ENCODE measurements at places on chromosomes 7 and 10.

DNA sequence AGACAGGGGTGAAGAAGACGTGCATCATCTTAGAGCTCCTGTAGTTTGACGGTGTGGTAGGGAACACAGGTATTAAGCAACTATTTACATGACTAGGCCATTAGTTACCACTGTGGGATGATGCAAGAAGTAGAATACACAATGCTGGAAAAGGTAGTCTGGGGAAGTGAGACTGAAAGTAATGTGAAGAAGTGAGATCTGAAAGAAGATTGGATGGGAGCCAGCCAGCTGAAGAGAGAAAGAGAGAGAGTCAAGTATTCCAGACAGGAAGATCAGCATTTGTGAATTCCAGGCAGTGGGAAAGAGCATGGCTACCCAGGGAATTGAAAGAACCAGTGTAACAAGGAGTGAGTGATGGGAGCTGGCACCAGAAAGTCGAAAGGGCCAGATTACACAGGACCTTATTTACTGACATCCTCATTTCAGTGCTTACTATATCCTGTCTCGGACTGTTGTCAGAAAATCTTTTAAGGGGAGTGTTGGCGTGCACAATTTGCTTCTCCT is 4.0 kb upstream of the CFAP58 start:
- DNase-seq, result no peak

GRCh38 chr10:98533746-98534445 is 87.2 kb upstream of the HPS1 start:
- no peak for DNase-seq

GRCh38 chr7:8800986-8801385 is 367.6 kb downstream of the NXPH1 start:
- no peak for DNase-seq

DNA sequence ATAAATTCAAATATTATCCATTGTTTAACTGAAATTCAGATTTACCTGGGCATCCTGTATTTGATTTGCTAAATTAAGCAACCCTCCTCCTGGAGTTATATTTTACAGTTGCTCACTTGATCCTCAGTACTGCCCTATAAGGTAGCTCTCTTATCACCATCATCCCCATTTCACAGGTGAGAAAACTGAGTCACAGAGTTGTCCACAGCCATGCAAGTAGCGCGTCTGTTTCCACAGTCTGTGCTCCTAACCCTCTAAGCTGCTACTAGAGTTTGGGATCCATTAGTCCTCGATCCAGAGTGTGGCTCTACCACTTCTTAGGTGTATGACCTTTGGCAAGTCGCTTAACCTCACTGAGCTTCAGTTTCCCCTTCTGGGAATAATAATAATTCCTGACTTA is 34.9 kb upstream of the KDM7A start:
- no peak for DNase-seq

DNA sequence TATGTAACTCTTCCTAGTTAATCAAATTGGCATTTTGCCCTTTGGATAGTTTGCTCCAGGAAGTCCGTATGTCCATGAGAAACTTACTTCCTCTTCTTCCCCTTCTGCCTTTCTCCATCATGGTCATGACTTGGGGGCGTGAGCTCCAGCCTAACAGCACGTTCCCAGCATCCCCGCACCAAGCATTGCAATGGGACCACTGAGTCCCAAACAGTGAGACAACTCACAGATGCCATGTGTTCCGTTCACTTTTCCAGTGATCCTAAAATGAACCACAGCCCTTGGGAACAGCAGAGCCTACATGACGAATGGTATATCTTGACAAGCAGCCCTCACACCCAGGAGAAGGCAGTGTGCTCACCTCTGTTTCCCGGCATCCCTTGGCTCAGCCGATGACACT is 10.7 kb downstream of the BTBD16 start:
- DNase-seq, result no peak

- peak; percentile 85 for DNase-seq
Observed at GRCh38 chr10:29807163-29807806, 172.5 kb upstream of the SVIL start.

DNA sequence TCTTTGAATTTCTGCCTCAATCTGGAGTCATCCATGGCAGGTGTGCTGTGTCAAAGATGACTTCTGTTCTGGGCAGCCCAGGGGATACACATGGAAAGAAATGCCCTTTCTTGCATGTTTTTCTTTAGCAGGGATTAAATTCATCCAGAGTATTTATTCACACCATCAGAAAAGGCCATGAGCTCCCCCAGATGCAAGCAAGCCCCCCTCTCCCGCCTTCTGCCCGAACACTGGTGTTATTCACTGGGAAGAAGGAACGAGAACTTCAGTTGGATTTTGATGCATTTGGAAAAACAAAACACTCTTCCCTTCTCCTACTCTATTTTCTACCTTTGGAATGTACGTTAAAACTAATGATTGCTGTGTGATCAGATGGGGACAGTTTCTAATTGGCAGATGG is 1.4 kb downstream of the PLPP4 start:
- no peak for DNase-seq

- no peak for DNase-seq
Observed at GRCh38 chr10:64142395-64142794, 621.2 kb downstream of the REEP3 start.

DNA sequence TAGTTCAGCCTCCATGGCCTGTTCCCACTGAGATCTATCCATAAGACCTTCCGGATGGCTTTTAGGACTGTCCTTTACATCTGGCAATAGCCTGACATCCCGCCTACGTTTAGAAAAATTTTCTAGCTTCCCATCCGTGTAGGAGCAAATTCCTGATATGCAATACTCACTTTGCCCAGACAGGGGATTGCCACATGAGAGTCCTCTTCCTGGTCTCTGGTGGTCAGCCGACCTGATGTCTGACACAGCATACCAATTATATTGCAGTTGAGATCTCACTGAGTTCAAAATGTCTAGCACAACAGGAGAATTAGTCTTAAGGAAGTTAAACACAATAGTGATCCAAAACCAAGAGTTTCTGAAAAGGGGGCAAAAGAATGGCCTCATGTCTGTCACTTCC is 9.4 kb upstream of the ETV1 start:
- no peak for DNase-seq

DNA sequence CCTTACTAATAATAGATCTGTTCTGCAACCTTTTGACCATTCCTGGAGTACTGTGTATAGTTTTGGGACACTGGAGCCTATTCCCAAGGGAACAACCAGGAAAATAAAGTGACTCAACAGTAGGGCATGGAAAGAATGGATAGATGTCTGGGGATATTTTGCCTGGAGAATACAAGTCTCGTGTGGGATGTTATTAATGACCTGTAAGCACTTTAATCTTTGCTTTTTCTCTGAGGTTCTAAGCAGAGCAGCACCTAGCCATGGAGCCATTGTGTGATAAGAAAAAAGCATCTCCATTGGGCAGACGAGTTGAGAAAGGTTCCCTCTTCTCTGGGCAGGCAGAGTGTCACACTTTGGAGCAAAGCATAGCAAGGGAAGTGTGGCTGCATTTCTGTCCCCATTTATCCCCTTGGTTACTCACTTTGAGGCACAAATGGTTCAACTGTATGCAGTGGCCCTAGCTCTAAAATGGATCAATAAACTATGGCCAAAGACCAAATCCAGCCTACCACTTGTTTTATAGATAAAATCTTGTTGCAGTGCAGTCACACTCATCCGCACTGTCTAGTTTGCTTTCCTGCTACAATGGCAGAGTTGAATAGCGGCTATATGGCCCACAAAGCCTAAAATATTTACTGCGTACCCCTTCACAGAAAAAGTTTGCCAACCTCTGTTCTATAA is 21.0 kb upstream of the CCDC71L start:
- no peak for DNase-seq

GRCh38 chr10:117417196-117417595 is 42.0 kb upstream of the PDZD8 start:
- DNase-seq, result no peak

- DNase-seq, result no peak
Observed at GRCh38 chr7:11170863-11171568, 197.3 kb downstream of the PHF14 start.

DNA sequence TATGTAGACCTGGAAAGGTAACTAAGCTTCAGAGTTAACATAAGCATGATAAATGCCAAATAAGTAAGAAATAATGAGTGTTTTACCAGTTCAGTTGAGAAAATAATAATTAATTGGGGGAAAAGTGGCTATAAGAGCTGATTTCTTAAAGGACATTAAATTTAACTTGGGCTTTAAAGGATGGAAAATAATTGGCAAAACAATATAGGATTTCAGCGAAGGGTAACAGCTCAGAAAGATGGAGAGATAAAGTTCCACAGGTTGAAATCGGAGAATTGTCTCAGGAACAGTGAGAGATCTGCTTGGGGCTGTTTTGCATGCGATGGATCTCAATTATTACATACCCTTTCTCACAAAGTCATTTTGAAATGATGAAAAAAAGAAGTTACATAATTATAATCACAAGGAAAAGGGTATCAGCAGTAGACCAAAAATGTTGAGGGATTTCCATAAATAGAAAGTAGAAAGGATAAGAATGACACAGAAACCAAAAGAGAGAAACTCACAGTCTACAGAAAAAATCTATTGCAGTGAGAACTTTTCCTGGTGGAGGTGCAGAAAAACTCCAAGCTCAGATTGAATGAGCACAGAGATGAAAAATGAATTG is 40.1 kb upstream of the ITGB8 start:
- DNase-seq, result no peak

All from NCI-H460 (cell line).